Motor neuron (in vitro differentiated cells): ENCODE measurements at places on chromosomes 4 and X. TPM values are rescaled to one million over a fixed set of nuclear protein-coding genes. Genes with fewer than 3 reads are reported as not detected.

DNA sequence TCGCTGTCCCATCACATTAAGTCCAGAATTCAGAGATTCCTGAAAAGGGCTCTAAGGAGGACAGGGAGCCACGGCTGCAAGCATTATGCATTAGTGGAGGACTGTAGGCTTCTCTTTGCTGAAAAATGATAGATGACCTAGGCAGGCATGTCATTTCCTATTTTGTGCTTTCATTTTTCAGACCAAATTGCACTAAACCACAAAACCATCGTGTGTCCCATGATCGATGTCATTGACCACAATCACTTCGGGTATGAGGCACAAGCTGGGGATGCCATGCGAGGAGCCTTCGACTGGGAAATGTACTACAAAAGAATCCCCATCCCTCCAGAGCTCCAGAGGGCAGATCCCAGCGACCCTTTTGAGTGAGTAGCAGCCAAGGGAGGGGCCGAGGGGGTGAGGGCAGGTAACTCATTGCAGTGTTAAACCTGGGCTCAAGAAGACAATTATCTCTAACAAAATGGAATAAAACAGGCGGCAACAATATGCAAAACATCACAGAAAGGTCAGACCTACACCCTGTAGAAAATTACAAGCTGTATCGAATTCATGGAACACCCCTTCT, 355.2 kb upstream of the GALNT7 start:
- ATAC-seq = no peak

- ATAC-seq = peak; percentile 24
Measured at GRCh38 chrX:129000018-129000417, 523.3 kb downstream of the SMARCA1 start.

- no peak for ATAC-seq
Measured at GRCh38 chrX:68121371-68121770, 311.9 kb downstream of the OPHN1 start.

DNA sequence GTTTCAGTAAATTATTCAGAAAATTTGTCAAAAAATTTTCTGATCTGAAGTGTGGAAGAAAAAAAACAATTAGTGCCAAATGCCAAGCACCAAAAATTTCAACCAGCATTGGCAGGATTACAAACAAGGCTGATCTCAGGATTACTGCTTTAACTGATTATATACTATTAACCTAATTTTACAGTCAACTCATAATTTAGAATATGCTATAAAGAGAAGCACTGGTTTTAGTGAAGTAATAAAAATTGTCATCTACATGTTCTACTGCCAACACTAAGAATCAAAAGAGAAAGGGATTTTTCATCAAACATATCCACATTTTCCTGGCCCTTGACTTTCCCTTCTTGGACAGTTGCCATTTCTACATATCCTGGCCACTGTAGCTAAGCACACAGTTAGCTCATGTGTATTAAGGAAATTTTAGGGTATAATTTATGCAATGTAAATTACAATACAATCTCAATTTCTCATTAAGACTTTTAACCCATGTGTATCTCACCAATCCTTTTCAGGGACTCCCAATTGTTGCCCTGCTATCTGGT, 33.8 kb downstream of the THOC2 start:
- no peak for ATAC-seq

DNA sequence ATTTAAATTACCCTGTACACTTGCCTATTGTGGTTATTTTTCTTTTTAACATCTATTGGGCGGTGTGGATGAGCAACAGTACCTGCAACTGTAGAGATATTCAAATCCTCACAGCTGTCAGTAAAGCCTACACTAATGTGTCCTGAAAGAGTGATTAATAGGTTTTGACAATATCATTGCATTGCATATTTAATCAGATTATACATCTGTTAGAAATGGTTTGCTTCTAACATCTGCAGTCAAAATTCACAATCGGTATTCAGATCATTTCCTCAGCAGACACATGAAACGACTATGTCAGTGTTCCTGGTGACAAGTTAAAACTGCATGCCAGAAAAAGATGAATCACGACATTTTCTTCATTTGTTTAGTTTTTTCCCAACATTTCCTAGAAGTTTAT, 254.6 kb upstream of the EPHA5 start:
- no peak for ATAC-seq

DNA sequence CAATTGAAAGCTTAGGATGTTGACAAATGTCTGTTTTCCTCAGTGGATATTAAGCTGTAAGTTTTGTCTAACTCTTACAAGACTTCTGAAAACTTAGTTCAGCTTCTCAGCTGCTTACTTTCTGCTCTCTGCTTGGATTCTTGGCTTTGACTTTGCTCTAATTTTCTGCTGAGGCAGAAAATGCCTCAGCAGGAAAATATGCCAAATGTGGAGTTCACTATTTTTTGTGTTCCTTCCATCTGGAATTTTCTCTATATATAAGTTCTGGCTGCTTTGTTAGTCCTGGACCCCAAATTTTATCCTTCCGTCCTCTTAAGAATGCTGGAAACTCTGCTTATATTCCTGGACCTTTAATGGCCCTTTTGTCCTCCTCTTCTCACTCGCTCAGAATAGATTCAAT, 352.6 kb upstream of the NWD2 start:
- no peak for ATAC-seq

GRCh38 chrX:78839711-78840110, 92.2 kb downstream of the LPAR4 start:
- no peak for ATAC-seq

DNA sequence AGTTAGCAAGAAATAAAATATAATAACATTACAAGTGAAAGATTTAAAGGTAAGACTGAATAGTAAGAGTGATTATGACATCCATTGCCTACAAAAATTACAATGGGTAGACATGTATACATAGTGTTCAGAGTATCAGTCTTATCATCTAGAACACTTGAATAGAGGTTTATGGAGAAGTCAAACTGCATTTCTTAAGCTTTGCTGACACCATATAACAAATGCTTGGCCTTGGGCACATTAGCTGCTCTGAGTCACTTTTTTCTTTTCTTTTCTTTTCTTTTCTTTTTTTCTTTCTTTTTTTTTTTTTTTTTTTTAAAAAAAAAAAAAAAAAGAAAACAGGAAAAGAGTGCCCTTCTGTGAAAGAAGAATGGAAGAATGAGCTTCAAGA, 220.0 kb downstream of the SPCS3 start:
- no peak for ATAC-seq

GRCh38 chr4:7574287-7575014, 139.7 kb upstream of the PSAPL1 start:
- peak; percentile 13 for ATAC-seq

DNA sequence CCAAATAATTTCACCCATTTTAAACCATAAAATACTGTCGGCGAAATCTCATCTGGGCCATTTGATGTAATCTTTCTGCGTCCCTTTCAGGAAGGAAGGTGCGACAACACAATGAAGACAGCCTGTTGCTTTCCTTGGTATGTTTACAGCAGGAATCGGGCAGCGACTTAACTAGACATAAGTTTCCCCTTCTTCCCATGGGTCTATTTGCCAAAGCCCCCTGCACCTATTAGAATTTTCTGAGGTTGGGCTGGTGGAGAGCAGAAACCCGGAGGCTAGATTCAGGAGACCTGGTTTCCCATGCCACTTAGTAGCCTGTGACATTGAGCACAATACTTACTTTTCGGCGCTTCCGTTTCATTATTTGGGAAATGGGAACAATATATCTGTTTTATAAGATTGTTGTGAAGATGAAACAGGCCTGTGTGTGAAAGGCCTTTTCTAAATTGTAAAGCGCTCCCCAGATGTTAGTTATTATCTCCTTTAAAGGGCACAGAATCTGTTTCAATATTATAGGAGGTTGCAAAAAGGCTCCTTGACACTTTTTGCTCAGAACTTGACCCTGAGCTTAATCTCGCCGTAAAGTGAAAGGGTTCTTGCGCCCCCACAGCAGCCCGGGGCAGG, 552 bp upstream of the AFF1 start:
- no peak for ATAC-seq

DNA sequence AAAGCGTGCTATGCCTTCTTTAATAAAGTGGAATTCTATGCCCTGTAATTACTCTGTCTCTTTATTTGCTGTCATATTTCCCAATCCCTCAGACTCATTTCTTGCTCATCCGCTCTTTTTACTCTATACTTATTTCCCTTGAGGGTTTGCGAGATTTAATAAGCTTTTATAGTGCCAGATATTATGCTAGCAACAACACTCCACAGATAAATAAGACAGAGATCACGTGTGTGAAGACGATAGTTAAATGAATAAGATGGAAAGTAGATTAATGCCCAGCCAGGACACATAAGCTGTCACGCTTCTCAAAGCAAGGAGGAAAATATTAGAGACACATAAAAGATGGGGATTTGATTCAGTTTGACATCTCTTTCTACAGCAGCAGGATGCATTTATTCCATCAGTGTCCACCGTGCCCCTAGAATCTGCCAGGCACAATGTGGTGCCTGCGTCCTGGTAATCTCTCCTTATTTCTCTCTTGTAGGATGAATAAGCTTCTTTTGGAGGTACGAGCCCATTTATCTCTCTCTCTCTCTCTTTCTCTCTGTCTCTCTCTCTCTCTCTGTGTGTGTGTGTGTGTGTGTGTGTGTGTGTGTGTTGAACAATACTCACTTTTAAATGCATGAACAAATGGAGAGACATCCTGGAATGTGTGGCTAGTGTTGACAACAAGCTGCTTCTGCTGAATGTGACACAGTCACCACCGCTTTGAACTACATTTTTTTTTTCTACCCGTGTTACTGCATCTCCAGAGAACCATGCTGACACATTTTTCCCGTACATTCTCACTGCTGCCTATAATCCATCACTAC, 48.2 kb downstream of the TMEM156 start:
- ATAC-seq = no peak

DNA sequence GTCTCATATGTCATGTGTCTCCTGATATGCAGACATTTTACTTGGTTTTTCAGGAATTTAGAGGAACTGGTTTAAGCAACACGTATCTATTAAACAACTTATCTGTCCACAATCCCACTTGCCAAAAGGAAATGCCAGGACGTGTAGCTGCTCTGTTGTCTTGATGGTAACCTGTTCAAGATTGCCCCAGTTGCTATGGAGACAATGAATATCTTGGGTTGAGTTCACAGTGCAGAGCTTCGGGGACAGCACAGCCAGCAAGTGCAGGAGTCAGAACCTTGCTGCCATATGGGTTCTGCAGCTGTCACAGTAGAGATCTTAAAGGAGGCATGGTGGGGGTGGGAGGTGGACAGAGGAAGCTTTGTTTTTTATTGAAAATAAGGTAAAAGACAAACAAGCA, 28.7 kb upstream of the FAM9B start:
- peak; percentile 50 for ATAC-seq

GRCh38 chrX:117636826-117637225, 479.8 kb downstream of the KLHL13 start:
- no peak for ATAC-seq

GRCh38 chr4:113993887-113994286, 14.4 kb upstream of the ARSJ start:
- ATAC-seq = peak; percentile 61

GRCh38 chr4:143514901-143515300, 1.4 kb downstream of the SMARCA5 start:
- ATAC-seq = peak; percentile 1

- no peak for ATAC-seq
Measured at GRCh38 chr4:22488106-22488505, 27.8 kb downstream of the ADGRA3 start.

- no peak for ATAC-seq
Measured at GRCh38 chr4:10161146-10161545, 44.5 kb upstream of the WDR1 start.

GRCh38 chr4:78602334-78602733, 50.8 kb downstream of the ANXA3 start:
- ATAC-seq = no peak

DNA sequence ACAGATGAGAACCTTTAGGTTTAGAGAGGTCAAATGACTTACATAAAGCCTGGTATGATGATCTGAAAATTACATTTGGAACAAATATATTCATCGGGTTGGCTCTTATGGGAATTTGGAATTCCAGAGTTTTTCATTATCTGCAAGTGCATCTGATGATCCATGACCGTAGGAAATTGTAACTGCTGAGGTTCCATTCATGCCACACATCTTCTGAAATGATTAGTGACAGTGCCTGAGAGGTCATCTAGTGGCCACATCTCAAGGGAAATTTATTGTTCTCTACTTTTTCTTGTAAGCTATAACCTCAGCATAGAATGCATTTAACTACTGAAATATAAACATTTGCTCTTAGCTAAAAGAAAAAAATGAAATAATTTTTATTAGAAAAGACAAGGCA, 105.8 kb upstream of the NWD2 start:
- ATAC-seq = no peak

DNA sequence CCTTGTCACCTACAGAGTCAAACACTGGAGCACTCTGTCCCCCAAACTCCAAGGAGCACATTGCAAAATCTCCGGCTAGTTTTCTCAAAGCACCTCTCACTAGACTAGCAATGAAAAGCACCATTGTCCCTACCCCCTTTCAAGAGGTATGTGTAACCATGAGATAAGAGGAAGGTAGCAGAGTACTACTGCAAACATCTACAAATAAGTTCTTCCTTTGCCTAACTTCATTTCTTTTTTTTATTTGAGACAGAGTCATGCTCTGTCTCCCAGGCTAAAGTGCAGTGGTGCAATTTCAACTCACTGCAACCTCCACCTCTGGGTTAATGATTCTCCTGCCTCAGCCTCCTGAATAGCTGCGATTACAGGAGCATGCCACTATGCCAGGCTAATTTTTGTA, 17.7 kb downstream of the PPP4R3C start:
- no peak for ATAC-seq

GRCh38 chrX:38800981-38801845, at the start of gene MID1IP1:
Gene MID1IP1, plus strand, starts transcription at chrX:38801459. Its CDS starts 3,488 bp downstream, at chrX:38804947.
- peak; percentile 39 for ATAC-seq

- peak; percentile 19 for ATAC-seq
Measured at GRCh38 chr4:6687947-6688878, 5.5 kb upstream of the S100P start.

DNA sequence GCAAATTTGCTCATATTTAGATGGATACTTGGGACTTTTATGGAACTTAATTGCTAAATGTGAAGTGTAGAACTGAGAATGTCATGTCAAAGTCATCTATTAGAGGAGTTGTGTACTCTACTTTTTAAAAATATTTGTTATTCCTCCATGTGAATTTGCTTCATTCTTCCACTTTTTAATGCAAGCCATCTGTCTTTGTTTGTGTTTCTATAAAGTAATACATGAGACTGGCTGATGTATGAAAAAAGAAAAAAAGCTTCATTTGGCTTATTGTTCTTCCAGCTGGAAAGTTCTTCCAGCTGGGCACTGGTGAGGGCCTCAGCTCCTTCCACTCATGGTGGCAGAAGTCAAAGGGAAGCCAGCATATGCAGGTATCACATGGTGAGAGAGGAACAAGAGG, 114.6 kb upstream of the GRID2 start:
- no peak for ATAC-seq

PHOX2B gene
- total RNA-seq = 0.29 and 0.52 TPM in 2 replicates

PGM2 gene
- 12.8 and 13.9 TPM in 2 replicates for total RNA-seq

H2BW2 gene
- total RNA-seq = not detected in 2 replicates

GPAT3 gene
- total RNA-seq = 1.5 and 2.1 TPM in 2 replicates

SHROOM3 gene
- total RNA-seq = 51.0 and 53.9 TPM in 2 replicates
